Heart left ventricle (tissue), 16 donors: ENCODE measurements at places on chromosomes 12 and 14. TPM values are rescaled to one million over a fixed set of nuclear protein-coding genes. Genes with fewer than 3 reads are reported as not detected.

The LGR5 gene
- 0.03 TPM for polyA plus RNA-seq

The IL26 gene
- polyA plus RNA-seq, result not detected

The SLC4A8 gene
- polyA plus RNA-seq, result 0.07 TPM

The GLIPR1L2 gene
- polyA plus RNA-seq, result 1.2 TPM

The FIGNL2 gene
- 0.17 TPM for polyA plus RNA-seq

The TEX22 gene
- polyA plus RNA-seq, result 0.06 TPM

The CCDC38 gene
- 0.03 TPM for polyA plus RNA-seq

The BATF gene
- polyA plus RNA-seq, result 0.84 TPM

The ADAM21 gene
- polyA plus RNA-seq, result 0.40 TPM

DNA sequence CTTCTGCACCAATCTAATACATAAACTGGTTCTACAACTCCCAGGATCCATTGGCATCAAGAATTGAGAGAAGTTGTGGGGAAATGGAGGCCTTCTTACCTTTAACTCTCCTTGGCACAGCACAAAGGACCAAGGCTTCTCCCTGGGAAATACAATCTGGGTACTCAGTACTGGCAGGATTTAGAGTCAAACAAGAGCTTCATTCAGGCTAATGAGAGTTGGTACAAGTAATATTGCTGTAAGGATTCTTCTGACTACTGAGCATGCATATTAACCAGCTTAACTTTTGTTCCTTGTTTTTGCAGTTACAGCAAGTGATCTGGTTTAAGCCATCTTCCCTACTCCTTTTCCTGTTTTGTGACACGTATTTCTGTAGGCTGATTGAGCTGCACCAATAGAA is 76.2 kb upstream of the FERMT2 start:
- DNase-seq, result no peak

- DNase-seq, result no peak
Measured at GRCh38 chr14:59465316-59466135, at the start of gene GPR135. Gene GPR135, minus strand, starts transcription at chr14:59465380. Its CDS starts 154 bp downstream, at chr14:59465226.

GRCh38 chr12:127680516-127680915 is 586.5 kb upstream of the TMEM132C start:
- no peak for DNase-seq

GRCh38 chr12:101599311-101599710 is 4.5 kb downstream of the MYBPC1 start:
- DNase-seq, result no peak

DNA sequence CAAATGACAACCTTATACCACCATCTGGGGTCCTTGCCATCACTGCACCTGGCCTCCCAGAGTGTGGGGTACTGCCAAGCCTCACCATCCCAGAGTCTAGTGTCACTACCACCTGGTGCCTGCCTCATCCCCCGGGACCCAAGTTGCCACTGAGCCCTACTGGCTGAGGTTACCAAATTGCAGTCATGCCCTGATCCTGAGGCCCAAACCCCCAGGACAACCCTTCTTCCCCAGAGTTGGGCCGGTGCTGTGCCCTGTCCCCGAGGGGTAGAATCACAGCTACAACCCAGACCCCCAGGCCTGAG is 8.4 kb upstream of the SFSWAP start:
- no peak for DNase-seq

- no peak for DNase-seq
Measured at GRCh38 chr14:101557811-101558738, 3.2 kb upstream of the DIO3 start.

- no peak for DNase-seq
Measured at GRCh38 chr12:46778415-46778814, 47.4 kb downstream of the SLC38A4 start.

DNA sequence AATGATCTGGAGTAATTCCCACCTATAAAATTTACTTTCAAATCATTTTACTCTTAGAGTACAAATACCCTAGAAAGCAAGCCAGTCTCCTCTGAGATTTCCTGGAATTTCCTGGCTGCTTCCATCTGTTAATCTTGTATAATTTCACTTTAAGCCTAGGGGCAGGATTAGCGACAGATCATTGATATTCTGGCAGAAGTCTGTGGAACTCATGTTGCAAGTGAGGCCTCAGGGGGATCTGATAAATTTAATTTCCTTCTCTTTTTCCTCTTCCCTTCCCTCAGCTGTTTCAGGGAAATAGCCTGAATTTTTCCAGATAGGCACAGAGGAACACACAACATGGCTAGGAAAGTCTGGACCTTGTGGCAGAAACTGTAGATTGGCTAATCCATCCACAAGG is 5.9 kb upstream of the KRT6A start:
- no peak for DNase-seq

DNA sequence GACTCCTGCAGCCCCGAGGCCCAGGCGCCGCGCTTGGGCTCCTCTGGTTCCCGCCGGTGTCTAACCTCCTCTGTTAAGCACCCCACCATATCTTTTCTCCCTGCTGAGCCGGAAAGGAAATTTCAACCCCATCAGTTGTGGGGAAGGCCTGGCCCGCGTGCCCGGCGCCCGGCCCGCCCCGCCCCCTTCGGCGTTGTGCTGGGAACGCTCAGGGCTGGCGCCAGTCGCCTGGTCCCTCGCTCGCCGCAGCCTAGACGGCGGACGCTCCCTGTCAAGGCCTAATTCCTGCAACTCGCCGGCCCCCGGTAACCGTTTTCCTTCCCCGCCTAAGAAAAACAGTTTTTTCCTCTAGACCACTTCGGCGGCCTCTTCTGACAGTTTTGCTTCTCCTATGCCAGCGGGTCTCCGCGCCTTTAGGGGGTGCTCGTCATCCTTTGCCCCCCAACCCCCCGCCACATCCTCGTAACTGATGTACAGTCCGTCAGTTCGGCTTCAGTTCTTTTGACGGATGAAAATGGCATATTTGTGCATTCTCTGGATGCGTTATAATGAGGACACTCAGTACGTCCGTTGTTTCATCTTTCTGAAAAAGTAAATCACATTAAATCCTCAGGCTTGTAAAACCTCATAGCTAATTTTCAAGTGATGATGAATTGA is 506 bp upstream of the NAP1L1 start:
- peak; percentile 91 for DNase-seq

- DNase-seq, result no peak
Measured at GRCh38 chr12:106049546-106049945, 89.2 kb downstream of the NUAK1 start.

DNA sequence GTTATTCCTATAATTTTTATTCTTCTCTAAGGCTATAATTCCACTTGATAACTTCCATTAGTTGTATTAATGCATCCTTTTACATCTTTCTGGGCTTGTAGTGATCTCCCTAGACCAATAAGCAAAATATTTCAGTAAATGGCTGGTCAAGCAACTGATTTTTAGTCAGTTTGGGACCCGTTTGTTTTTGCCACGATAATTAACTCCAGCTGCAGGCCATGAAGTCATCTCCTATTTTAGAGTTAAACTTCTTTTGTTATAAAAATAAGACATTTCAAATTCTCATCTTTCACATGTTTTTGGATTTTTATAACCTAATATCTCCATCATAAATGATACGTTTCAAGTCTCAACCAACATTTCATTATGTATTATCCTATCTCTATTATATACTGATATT is 49.4 kb downstream of the MAGOHB start:
- DNase-seq, result no peak

GRCh38 chr14:35201066-35201465 is 78.7 kb downstream of the PRORP start:
- no peak for DNase-seq

DNA sequence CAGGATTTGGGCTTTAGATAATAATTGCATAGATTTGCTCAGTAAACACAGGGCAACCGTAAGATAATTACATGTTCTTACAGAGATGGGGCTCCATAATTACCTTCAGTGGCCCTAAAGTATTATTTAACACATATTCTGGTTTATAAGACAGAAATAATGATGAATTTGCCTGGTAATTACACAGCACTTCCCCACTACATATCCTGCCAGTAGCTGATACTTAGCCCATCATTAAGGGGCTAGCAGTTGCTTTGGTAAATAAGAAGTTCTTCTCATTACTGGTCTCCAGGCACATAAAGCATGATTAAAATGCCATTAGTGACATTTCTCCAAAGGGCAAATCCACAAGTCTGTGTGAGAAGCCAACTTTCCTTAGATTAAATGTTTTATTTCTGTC is 158.7 kb downstream of the NUAK1 start:
- no peak for DNase-seq
